ENCODE measurements at places on chromosomes 2 and 18. TPM values are rescaled to one million over a fixed set of nuclear protein-coding genes. Genes with fewer than 3 reads are reported as not detected.

DNA sequence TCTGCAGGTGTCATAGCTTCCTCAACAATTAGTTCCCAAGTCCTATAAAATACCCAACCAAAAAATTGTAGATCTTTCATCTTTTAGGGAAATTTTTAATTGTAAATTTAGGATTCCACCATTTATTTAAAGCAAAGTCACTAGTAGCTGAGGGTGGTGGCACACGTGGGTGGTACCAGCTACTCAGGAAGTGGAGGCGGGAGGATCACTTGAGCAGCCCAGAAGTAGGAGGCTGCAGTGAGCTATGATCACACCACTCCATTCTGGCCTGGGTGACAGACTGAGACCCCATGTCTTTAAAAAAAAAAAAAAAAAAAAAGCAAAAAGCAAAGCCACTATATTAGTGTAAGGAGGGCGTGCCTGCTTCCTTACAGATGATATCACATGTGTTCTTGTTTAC, 60.3 kb upstream of the GREB1L start:
- no peak overlapping the region for H3K27ac ChIP-seq
- H3K4me1 ChIP-seq, result no peaks in the 10 kb centered on the region
- H3K4me3 ChIP-seq, result no peak overlapping the region

DNA sequence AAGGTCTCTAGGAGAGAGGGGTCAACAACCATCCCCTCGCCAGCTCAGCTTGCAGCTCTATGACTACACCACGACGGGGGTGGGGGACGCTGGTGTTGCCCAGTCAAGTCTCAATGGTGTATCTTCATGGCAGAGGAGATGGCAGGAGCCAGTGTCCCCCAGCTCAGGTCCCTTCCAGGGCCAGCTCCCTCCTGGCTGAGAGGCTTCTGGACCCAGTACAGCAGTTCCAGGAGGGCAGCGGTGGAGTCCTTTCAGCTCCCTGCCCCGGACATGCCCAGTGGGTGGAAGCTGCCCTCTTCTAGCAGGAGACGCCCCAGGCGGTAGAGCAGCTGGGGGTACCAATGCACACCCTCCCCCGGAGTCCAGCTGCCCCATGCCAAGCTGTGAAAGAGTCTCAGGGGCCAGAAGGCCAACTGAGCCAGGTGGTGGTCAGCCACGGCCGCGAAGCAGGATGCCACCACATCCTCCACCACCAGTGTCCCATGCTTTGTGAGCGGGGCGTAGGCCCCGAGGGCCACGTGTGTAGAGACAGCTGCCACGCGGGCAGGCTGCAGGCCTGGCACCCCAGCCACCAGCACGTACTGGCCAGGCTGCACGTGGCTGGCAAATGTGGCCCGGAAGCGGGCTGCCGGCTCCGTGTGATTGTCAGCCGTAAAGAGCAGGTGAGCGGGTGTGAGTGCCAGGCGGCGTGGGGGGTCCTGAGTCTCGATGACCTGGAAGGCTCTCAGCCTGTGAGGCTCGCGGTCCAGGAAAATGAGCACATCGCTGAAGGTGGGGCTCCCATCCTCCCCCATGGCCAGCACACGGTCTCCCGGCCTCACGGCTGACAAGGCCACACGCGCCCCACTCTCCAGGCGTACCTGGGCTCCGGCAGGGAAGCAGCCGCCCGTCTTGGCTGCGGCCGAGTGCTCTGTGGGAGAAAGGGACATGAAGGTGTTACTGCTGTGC, 5.5 kb downstream of the IHH start:
- no peak for DNase-seq
- no peak overlapping the region for H3K27ac ChIP-seq
- H3K4me3 ChIP-seq, result no peak overlapping the region
- peaks cover 21% of the 10 kb centered on the region for H3K27me3 ChIP-seq
- H3K36me3 ChIP-seq, result no peaks in the 10 kb centered on the region

The MARCHF4 gene
- not detected for total RNA-seq

DNA sequence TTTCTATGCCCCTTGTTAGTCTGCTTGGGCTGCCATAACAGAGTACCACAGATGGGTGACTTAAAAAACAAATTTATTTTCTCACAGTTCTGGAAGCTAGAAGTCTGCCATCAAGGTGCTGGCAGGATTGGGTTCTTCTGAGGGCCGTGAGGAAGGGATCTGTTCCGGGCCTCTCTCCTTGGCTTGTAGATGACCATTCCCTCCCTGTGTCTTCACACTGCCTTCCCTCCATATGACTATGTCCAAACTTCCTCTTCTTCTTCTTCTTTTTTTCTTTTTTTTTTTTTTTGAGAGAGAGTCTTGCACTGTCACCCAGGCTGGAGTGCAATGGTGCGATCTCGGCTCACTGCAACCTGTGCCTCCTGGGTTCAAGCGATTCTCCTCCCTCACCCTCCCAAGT, 13.1 kb upstream of the CCNYL1 start:
- no peak for DNase-seq
- H3K4me3 ChIP-seq, result no peak overlapping the region
- H3K27me3 ChIP-seq, result no peaks in the 10 kb centered on the region
- no peak overlapping the region for H3K27ac ChIP-seq
- no peaks in the 10 kb centered on the region for H3K4me1 ChIP-seq

DNA sequence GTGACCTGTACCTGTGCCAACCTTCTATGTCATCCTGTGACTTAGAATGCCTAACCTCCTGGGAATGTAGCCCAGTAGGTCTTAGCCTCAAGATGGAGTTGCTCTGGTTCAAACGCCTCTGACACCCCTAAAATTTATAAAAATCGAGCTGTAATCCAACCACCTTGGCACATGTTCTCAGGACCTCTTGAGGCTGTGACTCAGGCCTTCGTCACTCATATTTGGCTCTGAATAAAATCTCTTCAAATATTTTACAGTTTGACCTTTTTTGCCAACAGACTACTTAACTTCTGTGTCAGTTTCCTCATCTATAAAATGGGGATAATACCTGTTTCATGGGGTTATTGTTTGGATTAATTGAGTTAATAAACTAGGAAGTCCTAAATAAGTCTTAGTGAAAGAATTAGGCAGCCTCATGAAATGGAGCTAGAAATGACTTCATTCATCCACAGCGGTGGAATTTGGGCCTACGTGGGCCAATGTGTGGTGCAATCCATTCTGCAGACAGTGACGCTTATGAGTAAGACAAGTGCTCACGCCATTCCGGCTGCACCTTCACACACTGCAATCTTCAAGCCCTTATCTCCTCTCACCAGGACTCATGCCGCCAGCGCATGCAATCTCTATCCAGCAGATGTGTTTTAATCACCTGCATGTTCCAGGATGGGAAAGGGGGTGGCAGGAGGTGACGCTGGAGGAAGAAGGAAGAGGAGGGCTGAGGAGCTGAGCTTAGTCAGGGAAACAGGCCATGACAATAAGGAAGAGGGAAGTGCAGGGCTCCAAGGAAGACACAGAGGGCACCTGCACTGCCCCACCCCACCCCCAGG, 2.0 kb upstream of the UBE2F start:
- no peak overlapping the region for H3K27ac ChIP-seq
- no peaks in the 10 kb centered on the region for H3K36me3 ChIP-seq
- DNase-seq, result no peak
- H3K4me3 ChIP-seq, result no peak overlapping the region

DNA sequence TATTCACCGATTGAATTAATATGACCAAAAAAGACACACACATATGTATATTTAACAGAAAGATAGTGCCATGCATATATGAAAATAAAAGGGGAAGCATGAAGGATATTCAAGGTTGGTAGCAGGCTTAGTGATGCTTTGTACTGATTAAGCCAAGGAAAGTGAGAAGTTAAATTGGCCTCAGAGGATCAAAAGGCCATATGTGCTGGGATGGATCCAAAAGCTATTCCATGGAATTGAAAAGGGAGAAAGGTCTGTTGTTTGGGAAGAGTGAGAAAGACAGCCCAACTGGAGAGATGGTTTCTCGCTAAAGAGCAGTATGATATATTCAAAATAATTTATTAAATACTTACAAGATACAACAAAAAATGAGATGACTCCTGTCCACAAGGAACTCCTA, 65.9 kb downstream of the INSIG2 start:
- H3K4me1 ChIP-seq, result no peaks in the 10 kb centered on the region
- no peaks in the 10 kb centered on the region for H3K36me3 ChIP-seq
- H3K27ac ChIP-seq, result no peak overlapping the region
- no peak overlapping the region for H3K4me3 ChIP-seq
- H3K27me3 ChIP-seq, result no peaks in the 10 kb centered on the region
- DNase-seq, result no peak

- no peaks in the 10 kb centered on the region for H3K27me3 ChIP-seq
- H3K4me3 ChIP-seq, result no peak overlapping the region
- no peak for DNase-seq
These were observed 783.0 kb upstream of the ZEB2 start for GRCh38 chr2:145302886-145303285.
